ENCODE measurements at places on chromosomes 13 and 19. TPM values are rescaled to one million over a fixed set of nuclear protein-coding genes. Genes with fewer than 3 reads are reported as not detected.

Gene KCNN1
- total RNA-seq, result 2.1 TPM

Gene C1QTNF9B
- total RNA-seq, result not detected

Gene ZNF665
- total RNA-seq, result 0.94 TPM

Gene ZNF791
- 12.5 TPM for total RNA-seq

Gene TTC9B
- total RNA-seq, result 0.72 TPM

Gene ZNF816
- 3.6 TPM for total RNA-seq

Gene SYCN
- not detected for total RNA-seq

Gene PSG1
- total RNA-seq, result not detected

Gene CFD
- 3.5 TPM for total RNA-seq

Gene SLAIN1
- 5.5 TPM for total RNA-seq

Gene EEF2
- 2,078 TPM for total RNA-seq

Gene ZNF441
- 6.3 TPM for total RNA-seq

Gene CEACAM20
- total RNA-seq, result not detected

Gene APOC1
- total RNA-seq, result 11.1 TPM

Gene ZNF20
- total RNA-seq, result 2.5 TPM

Gene CEACAM4
- total RNA-seq, result not detected

Gene MAP2K7
- 24.0 TPM for total RNA-seq

Gene SLITRK6
- 29.2 TPM for total RNA-seq

Gene FAM216B
- not detected for total RNA-seq

Gene AP1M2
- total RNA-seq, result 4.1 TPM

Gene MYH14
- total RNA-seq, result 6.9 TPM

Gene FAAP24
- total RNA-seq, result 5.7 TPM

Gene STAP2
- 7.2 TPM for total RNA-seq

Gene ARL11
- total RNA-seq, result not detected

Gene MBD3L3
- total RNA-seq, result not detected

Gene SLC10A2
- not detected for total RNA-seq

Gene SIGLEC5
- total RNA-seq, result not detected

Gene ZNF414
- total RNA-seq, result 18.5 TPM

Gene KDELR1
- 57.4 TPM for total RNA-seq

Gene ZNF552
- 6.2 TPM for total RNA-seq

Gene FGF22
- 0.91 TPM for total RNA-seq

Gene ANKRD24
- 0.49 TPM for total RNA-seq

Gene ONECUT3
- total RNA-seq, result not detected

Gene OR7C1
- 0.30 TPM for total RNA-seq

Gene CGB1
- total RNA-seq, result not detected

Gene BRME1
- 5.6 TPM for total RNA-seq

Gene CPT1C
- total RNA-seq, result 3.8 TPM

Gene HAUS5
- total RNA-seq, result 47.4 TPM

Gene IFNL2
- total RNA-seq, result not detected

Gene PRX
- total RNA-seq, result 1.2 TPM

Gene LYPD5
- 1.0 TPM for total RNA-seq

Gene SRRM5
- 0.30 TPM for total RNA-seq
